Type B pancreatic cell (in vitro differentiated cells): ENCODE measurements at places on chromosomes 3 and 15.

DNA sequence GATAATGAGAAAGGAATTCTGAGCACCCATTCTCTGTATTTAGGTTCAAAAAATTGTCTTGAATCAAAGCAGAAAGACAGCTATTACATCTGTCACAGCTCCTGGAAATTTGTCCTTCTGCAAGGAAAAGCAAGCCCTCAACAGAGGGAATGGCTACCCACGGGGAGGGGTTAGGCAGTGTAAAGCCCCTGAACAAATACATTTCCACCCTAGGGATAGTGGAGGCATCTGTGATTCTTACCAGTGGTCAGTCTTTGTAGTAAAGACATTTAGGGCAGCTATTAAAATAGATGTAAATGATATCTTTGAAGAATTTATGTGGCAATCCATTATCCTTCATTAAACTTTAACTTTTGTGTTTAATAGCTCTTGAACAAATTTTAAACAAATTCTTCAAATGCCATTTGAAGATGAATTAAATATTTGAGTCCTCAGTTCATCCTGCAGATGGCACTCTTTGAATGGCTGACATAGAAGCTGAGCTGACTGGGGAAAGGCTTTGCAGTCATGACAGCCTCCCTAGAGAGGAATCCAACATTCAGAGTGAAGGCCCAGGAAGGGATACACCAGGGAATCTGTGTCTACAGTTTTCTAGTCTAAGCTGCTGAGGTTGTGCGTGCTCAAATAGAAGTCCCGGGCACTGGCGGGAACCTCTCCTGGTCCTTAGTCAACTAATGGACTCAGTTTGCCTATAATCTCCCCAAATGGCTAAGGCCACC is 359.7 kb upstream of the ROPN1 start:
- no peak for DNase-seq

GRCh38 chr15:29410338-29410737 is 140.7 kb upstream of the NSMCE3 start:
- DNase-seq: no peak

GRCh38 chr3:187112934-187113793 is 26.1 kb downstream of the RPL39L start:
- no peak for DNase-seq

- no peak for DNase-seq
These were observed 134.8 kb downstream of the FBLN2 start for GRCh38 chr3:13683772-13684171.

DNA sequence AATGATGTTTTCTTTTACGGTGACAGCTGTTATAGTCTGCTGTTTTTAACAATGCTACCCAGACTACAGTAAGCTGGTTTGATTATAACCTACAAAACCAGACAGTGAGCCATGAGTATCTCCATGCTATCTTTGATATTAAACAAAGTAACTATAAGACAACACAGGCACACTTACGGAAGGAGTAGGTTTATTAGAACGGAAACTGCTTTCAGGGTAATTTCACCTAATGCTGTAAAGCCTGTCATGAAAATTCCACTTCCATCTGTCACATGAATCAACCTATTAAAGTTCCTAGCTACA is 33.0 kb downstream of the VPS13C start:
- DNase-seq: no peak

- DNase-seq: no peak
These were observed 157.9 kb downstream of the BBX start for GRCh38 chr3:107680698-107681097.

DNA sequence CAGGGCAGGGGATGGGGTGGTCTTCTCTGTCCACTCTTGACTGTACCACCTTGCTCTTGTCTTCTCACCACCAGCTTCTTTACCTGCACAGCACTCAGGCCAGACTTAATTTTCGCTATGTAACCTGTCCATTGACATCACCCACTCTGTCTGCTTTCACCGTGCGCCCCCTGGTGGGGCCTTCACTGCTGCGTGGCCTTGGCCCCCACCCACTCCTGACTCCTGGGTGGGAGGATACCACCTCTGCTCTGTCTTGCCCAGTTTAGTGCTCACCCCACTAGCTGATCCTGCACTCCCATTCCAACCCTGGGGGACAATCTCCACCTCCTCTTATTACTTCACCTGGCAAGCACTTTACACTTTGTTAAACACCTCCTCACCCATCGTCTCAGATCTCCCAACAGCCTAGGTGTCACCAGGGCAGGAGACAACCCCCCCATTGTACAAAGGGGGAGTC is 17.7 kb downstream of the PTH1R start:
- DNase-seq: no peak

DNA sequence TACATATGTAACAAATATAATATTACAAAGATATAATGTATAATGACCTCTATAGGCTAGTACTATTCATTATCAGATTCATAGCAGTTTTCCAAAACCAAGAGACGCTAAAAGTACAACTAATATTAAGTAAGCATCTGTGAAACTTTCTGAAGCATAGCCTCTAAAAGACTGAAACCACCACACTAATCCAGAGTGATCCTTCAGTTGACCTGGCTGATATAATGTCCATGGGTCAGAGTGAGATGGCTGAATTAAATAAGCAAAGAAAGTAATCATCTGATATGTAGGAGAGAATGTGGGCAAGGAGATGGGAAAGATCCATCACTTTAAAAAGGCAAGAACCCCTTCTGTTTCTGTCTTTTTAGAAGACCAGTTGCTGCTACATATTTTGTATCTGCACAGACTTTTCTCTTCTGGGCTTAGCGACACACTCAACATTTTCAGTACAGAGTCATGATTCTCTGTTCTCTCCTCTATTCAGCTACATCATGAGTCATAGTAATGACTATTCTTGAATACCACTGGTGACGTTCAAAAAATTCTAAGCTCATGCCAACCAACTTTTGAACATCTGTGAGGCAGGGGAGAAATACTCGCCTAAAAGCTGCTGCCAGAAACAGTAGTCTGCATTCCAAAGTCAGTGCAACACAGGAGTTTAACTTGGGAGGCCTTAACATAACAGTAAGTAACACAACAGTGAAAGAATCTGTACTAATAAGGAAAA is 149.6 kb downstream of the MAGI1 start:
- no peak for DNase-seq

DNA sequence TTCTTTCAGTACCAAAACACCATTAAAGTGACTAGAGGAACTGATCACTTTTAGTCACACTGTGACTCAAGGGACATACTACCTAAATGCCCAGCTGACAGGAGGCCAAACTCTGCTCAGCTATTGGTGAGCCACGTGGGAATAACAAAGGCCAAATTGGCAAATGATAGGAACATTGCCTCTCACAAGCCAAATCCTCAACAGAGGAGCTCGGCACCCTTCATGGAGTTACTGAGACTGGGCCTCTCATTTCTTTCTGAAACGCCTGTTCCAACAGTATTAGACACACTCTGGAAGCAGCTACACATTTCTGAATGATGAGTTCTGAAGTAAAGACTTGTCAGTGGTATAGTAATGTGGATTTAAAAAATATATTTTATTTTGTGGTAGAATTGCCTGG is 166.0 kb upstream of the COL8A1 start:
- no peak for DNase-seq

GRCh38 chr3:169060037-169060436 is 603.5 kb downstream of the MECOM start:
- no peak for DNase-seq

DNA sequence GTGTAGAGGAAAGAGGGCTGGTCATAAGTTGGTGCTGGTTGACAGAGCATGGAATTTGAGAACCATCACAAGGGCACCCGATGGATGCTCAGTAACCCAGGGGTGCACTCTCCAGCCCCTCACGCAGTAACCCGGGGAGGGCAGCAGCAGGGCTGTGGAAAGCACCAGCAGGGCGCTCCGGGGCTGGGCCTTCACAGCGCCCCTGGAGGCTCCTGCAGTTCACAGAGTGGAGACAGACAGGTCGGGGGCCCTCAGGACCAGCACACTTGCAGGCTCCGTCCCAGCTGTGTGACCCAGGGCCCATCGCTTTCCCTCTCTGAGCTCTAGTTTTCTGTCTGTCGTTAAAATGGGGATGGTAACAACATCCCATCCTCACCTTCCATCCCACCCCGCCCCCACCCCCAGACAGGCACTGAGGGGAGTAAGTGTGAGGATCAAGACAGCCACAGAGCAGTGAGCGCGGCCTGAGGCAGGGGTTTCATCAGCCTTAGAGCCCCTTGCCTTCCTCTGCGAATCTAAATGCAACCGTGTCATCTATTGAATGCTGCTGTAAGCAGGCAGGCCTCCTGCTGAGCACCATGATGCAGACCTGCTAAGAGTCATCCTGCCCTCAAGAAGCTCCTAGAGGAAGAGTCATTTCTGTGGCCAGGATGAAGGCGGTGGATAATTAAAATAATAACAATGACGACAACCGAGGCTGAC is 90.2 kb upstream of the LINGO1 start:
- no peak for DNase-seq

- DNase-seq: no peak
These were observed 12.4 kb upstream of the MUSTN1 start for GRCh38 chr3:52847241-52847640.

DNA sequence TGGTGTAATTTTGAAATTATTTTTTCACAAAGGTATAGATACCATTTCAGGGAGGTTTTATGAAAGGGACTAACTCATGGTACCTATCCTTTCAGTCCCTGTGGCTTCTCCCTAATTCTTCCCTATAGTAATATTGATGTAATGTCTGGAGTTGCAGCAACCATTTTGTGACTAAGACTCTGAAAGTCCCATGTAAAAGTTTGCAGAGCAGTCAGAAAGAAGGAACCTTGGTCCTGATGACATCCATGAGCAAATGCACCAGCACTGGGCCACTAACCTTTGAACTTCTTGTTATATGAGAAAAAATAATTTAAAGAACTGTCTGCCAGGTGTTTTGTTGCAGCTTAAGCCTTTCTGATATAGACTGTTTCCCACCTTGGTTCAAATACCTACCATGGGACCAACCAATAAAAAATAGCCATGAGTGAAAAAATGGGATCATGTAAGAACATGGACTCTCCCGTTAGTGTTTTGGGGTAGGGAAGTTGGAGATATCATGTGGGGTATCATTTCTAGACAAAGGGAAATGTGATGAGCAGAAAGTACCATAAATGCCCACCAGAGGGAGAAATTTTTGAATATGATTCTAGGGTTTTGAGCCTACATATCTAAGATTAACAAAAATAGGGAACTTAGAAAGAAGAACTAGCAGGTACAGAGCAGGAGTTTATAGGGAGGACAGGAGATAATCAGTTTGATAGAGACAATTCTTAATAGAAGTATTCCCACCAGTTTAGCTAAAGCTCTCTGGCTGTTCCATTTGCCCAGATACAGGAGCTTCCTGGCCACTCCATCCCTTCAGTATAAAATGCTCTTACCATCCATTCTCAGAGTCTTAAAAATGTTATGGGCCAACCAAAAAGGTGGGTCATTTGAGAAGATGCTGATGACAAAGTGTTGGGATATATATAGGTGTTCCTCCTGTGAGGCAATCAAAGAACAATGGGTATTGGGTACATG is 3.4 kb upstream of the CPOX start:
- DNase-seq: no peak

- DNase-seq: no peak
These were observed 36.4 kb downstream of the WWTR1 start for GRCh38 chr3:149621218-149622005.

- no peak for DNase-seq
These were observed 106.4 kb upstream of the PFN2 start for GRCh38 chr3:150077107-150077506.

DNA sequence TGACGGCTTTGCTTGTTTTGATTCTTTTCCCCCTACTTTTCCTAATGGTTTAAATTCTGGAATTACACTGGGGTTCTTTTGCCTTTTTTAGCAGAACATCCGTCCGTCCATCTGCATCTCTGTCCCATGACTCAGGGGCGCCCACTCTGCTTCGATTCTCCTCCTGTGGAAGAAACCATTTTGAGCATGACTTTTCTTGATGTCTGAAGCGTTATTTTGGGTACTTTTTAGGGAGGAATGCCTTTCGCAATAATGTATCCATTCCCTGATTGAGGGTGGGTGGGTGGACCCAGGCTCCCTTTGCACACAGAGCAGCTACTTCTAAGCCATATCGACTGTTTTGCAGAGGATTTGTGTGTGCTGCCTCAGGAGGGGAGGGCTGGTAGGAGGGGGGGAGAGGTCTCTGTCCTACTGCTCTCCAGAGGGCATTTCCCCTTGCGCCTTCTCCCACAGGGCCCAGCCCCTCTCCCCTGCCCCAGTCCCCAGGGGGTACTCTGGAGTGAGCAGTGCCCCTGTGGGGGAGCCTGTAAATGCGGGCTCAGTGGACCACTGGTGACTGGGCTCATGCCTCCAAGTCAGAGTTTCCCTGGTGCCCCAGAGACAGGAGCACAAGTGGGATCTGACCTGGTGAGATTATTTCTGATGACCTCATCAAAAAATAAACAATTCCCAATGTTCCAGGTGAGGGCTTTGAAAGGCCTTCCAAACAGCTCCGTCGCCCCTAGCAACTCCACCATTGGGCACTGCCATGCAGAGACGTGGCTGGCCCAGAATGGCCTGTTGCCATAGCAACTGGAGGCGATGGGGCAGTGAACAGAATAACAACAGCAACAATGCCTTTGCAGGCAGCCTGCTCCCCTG is 19.5 kb upstream of the BSN start:
- DNase-seq: no peak

DNA sequence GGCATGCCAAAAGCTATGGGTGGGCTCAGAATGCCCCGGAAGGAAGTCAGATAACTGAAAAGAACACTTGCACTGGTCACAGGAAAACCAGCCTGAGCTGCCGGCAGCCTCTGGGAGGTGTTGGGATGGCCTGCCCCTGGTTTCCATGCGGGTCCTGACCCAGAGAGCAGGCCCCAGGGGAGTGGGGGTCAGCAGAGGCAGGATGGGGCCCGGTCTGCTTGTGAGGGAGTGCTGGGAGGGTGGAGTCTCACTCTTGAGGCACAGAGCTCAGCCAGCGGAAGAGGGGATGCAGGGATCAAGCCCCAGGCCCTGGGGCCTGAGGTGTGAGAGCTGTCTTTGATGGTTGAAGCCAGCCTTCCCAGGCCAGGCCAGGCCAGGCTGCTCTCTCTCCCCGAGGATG is 2.4 kb upstream of the RPUSD3 start:
- no peak for DNase-seq

DNA sequence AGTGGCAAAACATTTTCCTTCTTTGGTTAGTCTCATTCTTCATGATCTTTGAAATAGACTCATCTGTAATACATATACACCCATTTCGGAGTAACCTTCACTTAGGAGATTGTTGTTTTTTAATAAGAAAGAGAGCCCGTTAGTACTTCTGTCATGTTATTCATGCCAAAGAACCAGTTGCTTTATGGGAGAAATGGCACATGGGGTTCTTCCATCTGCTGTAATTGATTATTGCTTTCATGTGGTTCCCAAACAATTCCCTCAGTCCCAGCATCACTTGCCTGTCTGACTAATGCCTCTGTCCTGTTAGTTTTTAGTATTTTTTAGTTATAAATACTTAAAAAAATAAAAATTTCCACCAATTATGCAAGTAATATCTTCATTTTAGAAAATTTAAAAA is 33.8 kb upstream of the FAH start:
- DNase-seq: no peak

DNA sequence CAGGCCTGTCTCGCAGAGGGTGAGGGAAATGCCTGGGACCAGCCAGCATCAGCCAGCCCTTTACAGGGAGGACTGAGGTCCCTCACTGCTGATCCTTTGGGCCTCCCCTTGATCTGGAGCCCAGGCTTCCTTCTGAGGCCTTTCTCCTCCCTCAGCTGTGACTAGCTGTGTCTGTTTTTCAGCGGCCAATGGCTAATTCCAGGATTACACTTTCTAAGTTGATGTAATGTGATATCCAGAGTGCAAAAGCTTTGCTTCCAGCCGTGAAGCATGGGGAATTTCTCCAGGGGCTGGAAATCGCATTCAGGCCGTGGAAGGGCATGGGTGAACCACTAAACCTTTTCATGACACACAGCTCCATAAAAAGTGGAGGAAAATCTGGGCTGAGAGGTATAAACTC is 157.6 kb downstream of the SHQ1 start:
- DNase-seq: no peak
